ENCODE measurements at places on chromosomes 16 and 17.

- DNase-seq: no peak
Observed at GRCh38 chr17:72696156-72696555, 396.3 kb downstream of the SLC39A11 start.

- no peak for DNase-seq
Observed at GRCh38 chr17:44906010-44906646, 6.9 kb upstream of the EFTUD2 start.

GRCh38 chr16:1054660-1055556, 17.6 kb upstream of the SSTR5 start:
- no peak for DNase-seq

DNA sequence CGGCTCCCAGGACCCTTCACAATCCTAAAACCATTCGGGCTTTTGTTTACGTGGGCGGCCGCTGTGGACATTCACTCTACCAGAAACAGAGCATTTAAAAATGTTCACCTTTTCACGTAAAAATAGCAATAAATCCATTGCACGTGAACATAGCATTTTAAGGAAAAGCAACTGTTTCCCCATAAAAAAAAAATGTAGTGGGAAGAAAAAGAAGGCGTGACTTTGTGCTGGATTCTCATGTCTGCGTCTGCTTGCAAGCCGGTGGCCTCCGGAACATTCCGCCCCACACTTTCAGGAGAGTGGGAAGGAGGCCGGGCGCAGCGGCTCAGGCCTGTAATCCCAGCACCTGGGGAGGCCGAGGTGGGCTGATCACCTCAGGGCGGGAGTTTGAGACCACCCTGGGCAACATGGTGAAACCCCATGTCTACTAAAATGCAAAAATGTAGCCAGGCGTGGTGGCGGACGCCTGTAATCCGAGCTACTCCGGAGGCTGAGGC, 13.4 kb upstream of the GNG13 start:
- no peak for DNase-seq

DNA sequence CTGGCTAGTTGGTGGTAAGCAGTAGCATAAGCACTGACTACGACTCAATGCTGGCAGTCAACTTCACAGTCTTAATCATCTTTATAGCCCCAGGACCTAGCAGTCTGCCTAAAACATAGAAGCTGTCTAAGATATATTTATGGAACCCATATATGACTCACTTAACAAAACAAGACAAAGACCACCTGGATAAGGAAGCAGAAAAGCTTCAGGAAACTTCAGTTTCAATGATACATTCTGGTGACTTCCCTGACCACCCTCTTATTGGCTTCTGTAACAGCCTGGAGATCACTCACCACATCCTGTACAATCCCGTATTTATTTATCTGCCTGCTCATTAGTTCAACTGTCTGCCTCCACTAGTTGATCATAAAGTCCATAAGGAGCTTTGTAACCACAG, 95.5 kb downstream of the PMP22 start:
- no peak for DNase-seq

- no peak for DNase-seq
Observed at GRCh38 chr16:27289669-27290068, 21.1 kb upstream of the NSMCE1 start.

- DNase-seq: no peak
Observed at GRCh38 chr17:53818929-53819328, 3.8 kb upstream of the KIF2B start.

GRCh38 chr16:52446080-52446479, 100.9 kb downstream of the TOX3 start:
- DNase-seq: no peak

DNA sequence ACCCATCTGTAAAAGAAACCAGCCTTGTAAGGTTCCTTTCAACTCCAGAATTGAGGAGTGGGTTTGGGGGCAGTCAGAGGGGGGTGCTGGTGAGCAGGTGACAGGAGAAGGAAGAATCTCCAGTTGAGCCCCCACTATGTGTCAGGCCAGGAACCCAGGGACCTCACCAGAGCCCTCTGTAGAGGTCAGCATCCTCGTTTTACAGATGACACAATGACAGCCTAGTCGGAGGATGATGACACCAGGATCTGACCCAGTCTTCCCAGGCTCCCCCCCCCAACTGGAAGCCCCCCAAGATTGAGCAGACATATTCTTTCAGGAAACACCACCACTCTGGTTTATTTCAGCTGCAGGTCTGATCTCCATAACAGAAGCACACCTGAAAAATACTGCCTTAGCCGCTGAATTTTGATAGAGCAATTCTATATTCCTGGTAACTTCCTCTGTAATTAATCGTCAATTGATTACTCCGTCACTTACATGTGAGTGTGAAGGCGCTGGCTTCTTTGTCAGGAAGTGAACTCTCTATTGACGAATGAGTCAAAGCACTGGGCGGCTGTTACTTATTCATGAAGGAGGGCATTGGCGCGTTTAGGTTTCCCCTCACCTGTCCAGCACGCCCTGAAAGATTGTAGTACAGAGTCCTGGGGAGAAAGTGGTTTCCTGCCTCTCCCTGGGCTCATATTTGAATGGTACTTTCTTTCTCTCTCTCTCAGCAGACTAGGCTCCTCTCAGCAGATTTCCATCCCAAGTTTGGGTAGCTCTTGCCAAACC, 21.2 kb downstream of the SOCS3 start:
- no peak for DNase-seq

- no peak for DNase-seq
Observed at GRCh38 chr16:88941913-88942909, 34.8 kb downstream of the CBFA2T3 start.

DNA sequence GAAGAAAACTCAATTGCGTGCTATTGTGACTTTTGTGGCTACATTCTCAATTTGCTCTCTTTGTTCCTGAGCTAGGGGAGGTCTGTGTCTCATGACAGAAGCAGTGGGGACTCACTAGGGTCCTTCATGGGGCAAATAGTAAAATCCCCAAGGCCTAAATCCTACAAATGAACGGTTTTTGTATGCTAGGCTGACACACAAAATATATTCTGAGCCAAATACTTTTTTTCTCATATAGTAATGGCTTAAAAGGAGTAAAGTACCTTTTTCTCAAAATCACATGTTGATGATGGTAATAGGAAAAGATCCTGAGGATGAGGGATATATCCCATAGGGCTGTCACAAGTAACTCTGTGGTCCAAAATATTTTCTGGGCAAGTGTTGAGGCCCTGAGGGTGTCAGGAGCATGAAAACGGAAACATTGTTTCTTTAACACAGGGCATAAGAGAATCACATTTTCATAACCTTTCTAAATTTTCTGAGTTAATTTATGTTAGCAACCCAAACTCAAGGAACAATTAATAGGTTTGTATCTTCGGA, 77.5 kb upstream of the CNTNAP4 start:
- DNase-seq: no peak

- DNase-seq: no peak
Observed at GRCh38 chr17:20965492-20965891, 77.3 kb downstream of the USP22 start.

GRCh38 chr17:43817826-43818225, 15.1 kb downstream of the MPP3 start:
- DNase-seq: no peak

DNA sequence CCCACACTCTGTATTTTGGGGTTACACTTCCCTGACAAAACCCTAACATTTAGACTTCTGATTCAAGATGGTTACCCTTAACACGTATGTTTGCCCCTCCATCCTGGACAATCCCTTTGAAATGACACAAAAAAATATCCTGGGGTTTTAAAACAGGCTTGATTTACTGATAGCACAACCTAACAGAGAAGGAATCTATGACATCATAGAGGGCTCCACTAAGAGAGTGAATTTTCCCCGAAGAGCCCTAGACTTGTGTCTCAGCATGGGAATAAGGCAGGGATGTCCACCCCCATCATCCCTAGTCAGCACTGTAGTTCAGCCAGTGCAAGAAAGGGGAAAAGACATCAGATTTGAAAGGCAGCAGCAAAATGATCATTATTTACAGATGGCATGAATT, 15.8 kb upstream of the SRCIN1 start:
- no peak for DNase-seq

DNA sequence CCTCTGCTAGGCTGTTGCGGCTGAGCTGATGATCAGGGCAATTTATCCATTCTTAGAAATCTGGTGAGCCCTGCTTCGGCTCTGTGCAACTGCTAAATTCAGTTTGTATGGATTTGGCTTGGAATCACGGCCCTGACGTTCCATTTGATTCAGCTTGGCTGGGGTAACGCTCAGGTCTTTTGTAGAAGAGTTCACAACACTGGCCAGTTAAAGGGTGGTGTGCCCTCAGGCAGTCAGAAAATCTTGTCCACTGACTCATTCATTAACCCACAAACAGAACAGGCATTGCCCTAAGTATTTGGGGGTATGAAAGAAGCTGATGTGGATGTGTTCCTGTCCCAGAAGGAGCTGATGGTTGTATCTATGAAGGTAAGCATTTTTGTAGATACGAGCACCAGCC, 53.9 kb downstream of the GNAO1 start:
- no peak for DNase-seq

GRCh38 chr16:17744921-17745572, 274.3 kb upstream of the XYLT1 start:
- no peak for DNase-seq

- DNase-seq: no peak
Observed at GRCh38 chr17:3271072-3271848, 26.9 kb downstream of the OR3A1 start.

- DNase-seq: no peak
Observed at GRCh38 chr16:1066584-1067172, 5.9 kb upstream of the SSTR5 start.

DNA sequence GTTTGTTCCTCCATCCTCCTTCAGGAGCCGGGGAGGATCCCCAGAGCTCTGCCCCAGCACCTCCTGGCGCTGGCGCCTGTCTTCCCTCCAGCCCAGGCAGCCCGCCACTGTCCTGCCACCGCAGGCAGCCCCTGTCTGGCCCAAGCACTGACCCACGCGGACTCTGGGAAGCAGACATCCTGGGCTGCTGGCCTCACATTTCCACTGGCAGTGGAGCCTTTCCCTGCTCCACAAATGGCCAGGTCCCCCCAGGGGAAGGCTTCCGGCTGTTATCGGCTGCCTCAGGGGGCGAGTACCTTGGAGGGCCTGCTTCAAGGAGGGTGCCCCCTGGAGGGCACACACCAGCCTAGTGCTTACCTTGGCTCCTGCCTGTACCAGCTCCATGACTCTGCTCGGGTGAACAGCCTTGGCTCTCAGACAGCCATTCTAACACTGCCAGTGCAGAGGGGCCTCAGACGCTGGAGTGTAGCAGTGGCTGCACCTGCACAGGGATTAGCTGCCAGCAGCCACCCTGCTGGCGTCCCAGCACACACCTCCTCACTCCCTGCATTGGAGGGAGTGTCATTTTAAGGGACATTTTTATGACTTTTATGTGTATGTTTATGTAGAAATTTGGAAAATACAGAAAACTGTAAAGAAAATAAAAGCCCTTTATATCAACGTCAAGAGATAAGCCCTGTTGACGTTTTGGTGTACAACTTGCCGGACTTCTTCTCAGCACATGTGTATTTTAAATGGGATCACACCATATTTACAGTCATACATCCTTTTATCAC, 21.0 kb downstream of the ACE start:
- no peak for DNase-seq

- no peak for DNase-seq
Observed at GRCh38 chr16:78306361-78306760, 206.9 kb downstream of the WWOX start.

DNA sequence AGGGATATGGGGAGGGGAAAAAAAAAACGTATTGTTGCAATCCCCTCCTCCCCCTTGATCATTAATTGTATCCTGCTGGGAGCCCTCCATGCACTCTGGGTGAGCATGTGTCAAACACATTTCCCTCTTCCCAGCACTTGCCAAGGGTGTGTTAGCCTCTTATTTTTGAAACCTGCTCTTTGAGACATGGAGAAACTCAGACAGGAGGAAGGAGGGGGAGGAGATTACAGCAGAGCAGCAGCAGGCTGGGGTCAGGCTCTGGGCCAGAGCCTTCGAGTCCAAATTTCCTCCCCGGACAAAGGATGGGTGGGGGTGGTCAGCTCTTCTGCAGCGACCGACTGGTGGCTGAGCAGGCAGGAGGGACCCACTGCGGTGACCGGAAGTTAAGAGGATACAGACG, 64.7 kb downstream of the SOX9 start:
- DNase-seq: no peak

GRCh38 chr16:85687651-85688471, 893 bp downstream of the GINS2 start:
- no peak for DNase-seq

DNA sequence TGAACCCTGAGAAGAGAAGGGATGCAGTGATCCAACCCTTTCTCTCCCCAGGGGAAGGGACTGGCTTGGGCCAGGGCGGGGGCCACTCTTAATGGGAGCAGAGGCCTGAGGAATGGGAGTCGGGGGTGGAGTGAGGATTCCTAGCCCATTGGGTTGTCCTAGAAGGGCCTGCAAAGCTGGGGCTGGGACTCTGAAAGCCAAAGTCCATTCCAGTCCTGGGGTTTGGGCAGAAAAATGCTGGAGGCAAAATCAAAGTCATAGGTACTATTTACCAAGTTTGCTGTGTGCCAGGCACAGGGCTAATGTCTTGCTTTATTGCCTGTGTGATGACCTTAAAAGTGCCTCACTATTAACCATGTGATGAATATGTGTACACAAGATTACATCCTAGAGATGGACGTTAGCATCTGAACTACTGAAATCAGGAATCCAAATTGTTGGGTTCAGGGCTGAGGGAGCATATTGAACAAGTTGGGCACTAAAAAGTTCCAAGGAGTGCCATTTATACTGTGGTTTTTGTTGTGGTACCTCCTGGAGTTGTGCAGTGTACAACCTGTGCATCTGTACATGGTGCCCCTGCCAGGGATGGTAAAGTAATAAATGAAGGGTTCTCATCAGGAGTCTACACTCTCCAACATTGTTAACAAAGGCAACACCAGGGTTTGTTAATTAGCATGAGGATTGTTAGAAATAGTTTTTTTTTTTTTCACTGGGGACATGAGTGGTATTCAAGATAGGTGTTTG, 84.4 kb upstream of the NKD1 start:
- no peak for DNase-seq

DNA sequence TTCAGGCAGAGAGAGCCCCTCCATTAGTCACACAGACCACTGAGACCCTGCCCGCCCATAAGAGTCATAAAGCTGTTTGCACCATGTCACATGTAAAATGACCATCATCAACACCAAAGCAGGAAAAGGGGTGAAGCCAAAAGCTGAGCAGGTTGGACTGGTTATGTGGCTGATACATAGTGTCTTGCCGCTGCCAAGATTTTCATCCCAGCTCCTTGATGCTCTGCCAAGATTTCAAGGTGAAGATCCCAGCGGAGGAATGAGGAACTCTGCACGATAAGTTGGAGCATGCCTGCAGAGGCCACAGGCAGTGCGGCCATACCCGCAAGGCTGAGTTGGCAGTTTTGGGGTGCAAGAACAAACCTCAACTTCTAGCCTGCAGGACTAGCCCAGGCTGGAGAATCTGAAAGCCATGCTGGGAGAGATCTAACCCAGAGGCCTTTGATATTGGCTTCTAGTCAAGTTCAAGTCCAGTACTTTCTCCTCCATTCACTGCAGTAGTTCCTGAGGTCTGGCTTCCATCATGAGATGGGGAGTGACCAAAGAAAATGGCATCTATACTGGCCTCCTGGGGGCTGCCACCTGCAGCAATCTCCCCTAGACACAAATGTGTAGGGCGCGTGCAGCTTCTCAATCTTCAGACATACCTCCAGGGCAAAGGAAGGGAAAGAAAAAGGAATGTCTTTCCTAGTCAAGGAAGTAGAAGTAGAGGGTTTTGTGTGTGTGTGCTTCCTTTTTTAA, 79.7 kb upstream of the NOL11 start:
- no peak for DNase-seq

- DNase-seq: no peak
Observed at GRCh38 chr16:68235108-68235886, 630 bp downstream of the ESRP2 start.

Data from T-cell (primary cell).